ENCODE measurements at places on chromosomes 12 and 14.

GRCh38 chr14:57987596-57988300 is 121.9 kb upstream of the SLC35F4 start:
- no peak for ATAC-seq

- ATAC-seq: peak; percentile 60
These were observed 64.5 kb downstream of the CRADD start for GRCh38 chr12:93741659-93742109.

- ATAC-seq: peak; percentile 69
These were observed 84.2 kb upstream of the TMEM263 start for GRCh38 chr12:106871477-106871876.

- ATAC-seq: no peak
These were observed 208.3 kb downstream of the BCL11B start for GRCh38 chr14:99063620-99064225.

GRCh38 chr12:91222746-91223145 is 40.1 kb upstream of the DCN start:
- no peak for ATAC-seq

GRCh38 chr12:109988903-109989302 is 7.3 kb downstream of the GIT2 start:
- ATAC-seq: no peak

GRCh38 chr12:77308056-77308455 is 242.7 kb upstream of the E2F7 start:
- no peak for ATAC-seq

DNA sequence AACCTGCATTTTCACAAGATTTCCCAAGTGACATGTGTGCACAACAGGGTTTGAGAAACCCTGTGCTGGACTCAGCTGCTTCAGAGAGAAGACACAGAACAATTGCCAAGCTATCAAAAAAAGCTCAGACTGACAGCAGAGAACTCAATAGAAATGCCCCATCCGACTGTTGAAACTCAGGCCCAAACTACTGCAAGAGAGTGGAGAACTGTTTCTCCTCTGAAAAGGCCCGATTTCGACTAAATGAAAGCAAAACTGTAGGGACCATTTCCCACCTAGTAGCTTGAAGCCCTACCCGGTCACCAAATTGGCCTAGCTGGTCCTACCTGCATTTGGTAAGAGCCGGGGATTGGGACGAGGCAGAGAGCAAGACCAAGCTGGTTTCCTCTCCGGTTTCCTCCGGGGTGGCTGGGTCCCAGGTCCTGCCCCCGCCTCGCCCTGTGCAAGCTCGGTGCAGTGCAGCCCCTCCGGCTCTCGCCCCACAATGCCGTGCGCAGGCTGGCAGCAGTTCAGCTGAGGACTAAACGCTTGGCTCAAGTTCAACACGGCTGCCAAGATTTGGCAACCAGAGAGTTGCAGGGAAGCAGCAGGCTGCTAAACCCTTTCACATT is 1180.6 kb downstream of the VRK1 start:
- ATAC-seq: no peak

GRCh38 chr12:3828888-3829287 is 44.3 kb downstream of the PARP11 start:
- ATAC-seq: no peak

- ATAC-seq: peak; percentile 30
These were observed 5.4 kb downstream of the FBXW8 start for GRCh38 chr12:116916122-116916521.

DNA sequence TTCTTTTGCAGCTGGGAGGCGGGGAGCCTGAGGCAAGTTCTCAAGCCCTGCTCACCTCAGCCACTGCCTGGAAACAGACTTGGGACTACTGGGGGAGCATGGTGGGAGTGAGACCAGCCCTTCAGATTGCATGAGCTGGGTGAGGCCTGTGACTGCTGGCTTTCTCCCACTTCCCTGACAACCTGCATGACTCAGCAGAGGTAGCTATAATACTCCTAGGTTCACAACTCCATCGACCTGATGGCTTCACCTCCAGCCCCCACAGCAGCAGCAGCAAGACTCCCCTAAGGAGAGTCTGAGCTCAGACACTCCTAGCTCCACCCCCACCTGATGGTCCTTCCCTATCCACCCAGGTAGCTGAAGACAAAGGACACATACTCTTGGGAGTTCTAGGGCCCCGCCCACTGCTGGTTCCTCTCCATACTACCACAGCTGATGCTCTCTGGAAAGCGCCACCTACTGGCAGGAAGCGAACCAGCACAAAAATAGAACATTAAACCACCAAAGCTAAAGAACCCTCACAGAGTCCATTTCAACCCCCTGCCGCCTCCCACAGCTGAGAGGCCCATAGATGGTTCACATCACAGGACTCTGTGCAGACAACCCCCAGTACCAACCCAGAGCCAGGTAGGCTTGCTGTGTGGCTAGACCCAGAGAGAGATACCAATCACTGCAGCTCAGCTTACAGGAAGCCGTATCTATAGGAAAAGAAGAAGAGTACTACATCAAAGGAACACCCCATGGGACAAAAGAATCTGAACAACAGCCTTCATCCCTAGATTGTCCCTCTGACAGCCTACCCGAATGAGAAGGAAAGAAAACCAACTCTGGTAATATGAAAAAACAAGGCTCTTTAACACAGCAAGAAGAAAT is 68.7 kb downstream of the RPAP3 start:
- ATAC-seq: no peak

GRCh38 chr14:65506801-65507200 is 94.3 kb downstream of the FUT8 start:
- ATAC-seq: no peak

- no peak for ATAC-seq
These were observed 33.9 kb downstream of the STON2 start for GRCh38 chr14:81366214-81366613.

DNA sequence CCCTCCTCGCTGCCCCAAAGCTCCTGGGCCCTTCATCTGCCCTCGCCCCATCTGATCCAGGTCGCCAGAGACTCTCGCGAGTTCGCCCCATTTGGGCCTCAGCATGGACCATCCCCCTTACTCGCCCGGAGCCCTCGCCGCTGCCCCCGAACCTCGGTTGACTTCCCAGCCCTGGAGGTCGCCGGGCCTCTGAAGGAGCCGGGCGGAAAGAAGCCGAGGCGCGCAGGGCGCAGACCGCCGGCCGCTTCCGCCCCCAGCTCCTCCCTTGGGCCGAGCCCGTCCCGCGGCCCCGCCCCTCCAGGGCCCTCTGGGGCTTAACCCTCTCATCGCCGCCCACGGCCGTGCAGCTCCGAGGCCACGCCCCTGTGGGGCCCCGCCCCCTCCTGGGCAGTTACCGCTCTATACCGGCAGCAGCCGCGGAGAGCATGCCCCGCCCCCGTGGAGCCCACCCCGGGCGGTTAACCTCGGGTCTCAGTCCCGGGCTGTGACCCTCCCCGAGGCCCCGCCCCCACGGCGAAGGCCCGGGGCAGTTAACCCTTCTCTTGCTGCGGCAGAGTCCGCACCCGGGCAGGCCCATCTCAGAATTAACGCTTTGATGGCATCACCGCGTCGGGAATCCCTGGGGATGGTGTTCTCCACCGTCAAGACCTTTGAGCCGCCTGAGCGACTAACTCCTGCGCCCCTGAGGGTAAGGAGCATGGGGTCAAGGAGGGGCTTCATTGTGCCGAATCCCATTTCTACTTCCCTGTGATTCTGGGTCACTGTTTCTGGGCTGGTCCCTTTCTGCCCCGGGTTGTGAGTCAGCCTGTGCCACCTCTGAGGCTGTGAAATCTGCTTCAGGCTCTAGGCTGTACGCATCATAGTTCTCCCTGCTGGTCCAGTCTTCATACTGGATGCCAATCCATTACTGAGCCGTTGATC is at the start of gene SPSB2:
Gene SPSB2, minus strand, starts transcription at position 210 of the 921 bp plus-strand sequence. CDS start 402 bp downstream, outside the sequence.
- ATAC-seq: peak; percentile 86

GRCh38 chr14:84433961-84434360 is 1096.0 kb upstream of the FLRT2 start:
- ATAC-seq: no peak

- no peak for ATAC-seq
These were observed 253.2 kb downstream of the NEDD1 start for GRCh38 chr12:97160277-97160676.

- ATAC-seq: no peak
These were observed 540.2 kb upstream of the TMEM132C start for GRCh38 chr12:127726671-127727315.

GRCh38 chr12:11739980-11740577 is 90.6 kb downstream of the ETV6 start:
- no peak for ATAC-seq

- ATAC-seq: peak; percentile 61
These were observed 756 bp downstream of the TULP3 start for GRCh38 chr12:2891240-2892053.

GRCh38 chr12:53211476-53212381 is 4.7 kb upstream of the ITGB7 start:
- ATAC-seq: no peak

GRCh38 chr12:128829861-128830504 is 6.2 kb upstream of the SLC15A4 start:
- no peak for ATAC-seq

- no peak for ATAC-seq
These were observed 121.8 kb downstream of the RASSF9 start for GRCh38 chr12:85714425-85714824.

- no peak for ATAC-seq
These were observed 86.4 kb upstream of the RPH3A start for GRCh38 chr12:112705037-112705632.

DNA sequence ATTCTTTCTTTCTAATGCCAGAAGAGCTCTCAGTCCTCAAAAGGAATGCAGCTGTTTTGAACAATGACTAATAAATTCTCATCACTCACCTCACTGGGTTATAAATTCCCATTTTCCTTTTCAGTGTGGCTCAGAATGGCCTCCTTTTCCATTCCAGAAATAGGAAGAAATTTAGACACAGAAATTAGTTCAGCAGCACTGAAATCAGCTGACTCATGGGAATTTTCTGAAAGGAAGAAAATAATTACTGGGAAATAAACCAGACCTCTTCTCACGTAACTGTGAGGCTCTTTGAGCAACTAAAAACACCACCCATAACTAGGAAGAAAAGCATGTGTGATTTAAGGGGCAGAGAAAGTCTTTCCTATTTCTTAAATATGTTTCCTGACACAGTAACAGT is 23.8 kb downstream of the CD163 start:
- no peak for ATAC-seq

GRCh38 chr12:53443955-53444354 is 2.4 kb downstream of the PRR13 start:
- ATAC-seq: no peak

GRCh38 chr12:113194971-113195391 is 9.5 kb downstream of the RITA1 start:
- peak; percentile 53 for ATAC-seq

GRCh38 chr14:103281496-103282231 is 52.4 kb upstream of the EIF5 start:
- peak; percentile 87 for ATAC-seq

GRCh38 chr14:99655521-99655920 is 10.6 kb downstream of the HHIPL1 start:
- ATAC-seq: no peak

DNA sequence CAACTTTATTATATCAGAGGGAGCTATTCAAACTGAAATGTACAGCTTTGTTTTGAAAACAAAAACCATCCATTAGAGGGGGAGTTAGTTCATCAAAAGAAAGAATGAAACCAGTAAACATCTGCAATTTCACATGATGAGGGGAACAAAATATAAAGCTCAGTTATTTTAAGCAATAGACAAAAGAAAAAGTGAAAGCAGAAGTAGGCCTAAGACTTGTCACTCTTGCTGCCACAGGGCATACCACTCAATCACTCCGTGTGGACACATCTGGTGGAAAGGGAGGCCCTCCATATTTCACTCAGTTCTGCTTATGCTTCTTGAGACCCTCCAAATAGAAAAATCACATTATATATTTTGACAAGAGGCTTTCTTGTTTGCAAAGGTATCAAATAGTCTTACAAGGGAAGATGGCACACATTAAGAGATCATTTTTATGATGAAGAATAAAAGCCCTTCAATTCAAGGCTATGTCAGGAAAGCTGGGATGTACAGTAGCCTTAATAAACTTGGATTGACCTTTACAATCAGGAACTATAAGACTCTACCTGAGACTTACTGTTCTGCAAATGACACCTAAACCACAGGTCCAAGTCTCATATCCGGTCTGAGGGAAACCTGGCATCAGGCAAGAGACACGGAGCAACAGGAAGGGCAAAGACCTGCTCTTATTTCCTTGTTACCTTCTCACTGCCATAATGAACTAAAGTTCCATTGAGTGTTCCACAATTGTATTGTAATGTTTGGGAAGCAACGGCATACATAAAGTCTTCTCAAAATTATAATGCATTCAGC is 222.5 kb upstream of the GRIP1 start:
- no peak for ATAC-seq

DNA sequence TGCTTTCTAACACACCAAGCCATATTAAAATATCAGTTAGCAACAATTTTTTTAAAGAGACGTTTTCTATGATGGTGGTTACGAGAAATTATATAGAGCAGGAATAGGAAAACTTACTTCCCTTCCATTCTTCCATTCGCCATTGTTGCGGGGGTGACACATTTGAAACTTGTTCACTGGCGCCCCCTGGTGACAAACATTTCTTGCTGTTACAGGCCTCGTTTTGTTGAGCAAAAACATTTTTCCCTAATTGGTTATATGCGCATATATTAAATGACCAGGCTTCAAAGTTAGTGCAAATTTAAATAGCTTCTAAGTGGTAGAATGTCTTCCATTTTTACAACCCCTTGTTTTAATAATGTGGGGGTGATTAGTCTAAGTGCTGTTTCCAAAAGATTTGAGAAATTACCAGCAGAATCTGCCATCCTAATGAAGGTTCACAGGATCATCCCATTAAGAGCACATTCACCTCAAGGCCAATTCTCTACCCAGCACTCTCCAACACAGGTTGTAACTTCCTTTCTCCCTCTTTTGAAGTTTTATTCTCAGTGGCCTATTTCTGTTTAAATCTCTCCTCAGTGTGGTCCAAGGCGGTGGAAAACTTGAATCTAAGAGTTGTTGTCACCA is 1124.7 kb downstream of the FLRT2 start:
- peak; percentile 81 for ATAC-seq

- ATAC-seq: peak; percentile 74
These were observed 29.0 kb downstream of the PDE6H start for GRCh38 chr12:15001733-15002382.

DNA sequence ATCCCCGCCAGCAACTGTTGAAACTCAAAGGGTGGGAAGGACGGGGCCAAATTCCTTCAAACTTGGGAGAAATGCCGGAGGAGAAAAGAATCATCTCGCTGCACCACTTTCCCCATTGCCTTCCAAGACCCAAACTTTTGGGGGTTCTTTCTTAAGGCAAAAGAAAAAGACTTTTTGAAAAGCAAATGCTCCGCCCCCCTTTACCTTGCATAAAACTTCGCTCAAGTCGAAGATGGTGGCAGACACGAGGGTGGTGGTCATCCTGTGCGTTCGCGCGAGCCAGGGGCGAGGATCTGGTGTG is 239 bp downstream of the ZFP36L1 start:
- no peak for ATAC-seq

- ATAC-seq: peak; percentile 13
These were observed 724 bp downstream of the BLOC1S1 start for GRCh38 chr12:55716582-55716957.

- ATAC-seq: no peak
These were observed 1750.7 kb upstream of the FLRT2 start for GRCh38 chr14:83779266-83779665.

DNA sequence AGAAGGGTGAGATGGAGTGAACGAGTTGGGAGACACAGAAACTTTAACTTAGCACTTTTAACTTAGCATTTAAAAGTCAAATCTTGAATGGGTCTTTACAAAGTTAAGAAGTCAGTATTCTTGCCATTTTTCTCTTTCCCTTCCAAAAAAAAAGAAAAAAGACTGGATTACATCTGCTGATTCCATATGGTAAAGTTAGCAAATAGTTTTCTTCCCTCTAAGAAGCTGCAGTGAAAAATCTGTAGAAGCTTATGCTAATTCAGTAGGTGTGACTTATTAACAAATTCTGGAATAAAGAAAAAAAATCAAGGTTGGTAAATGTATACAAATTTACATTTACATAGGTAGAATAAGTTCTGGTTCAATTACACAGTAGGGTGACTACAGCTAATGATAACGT is 50.9 kb downstream of the COCH start:
- ATAC-seq: no peak
